ENCODE measurements at places on chromosomes 6 and 20.
A peak's percentile ranks its signal among the peaks of the same experiment; 100 is the strongest.

GRCh38 chr6:165448210-165448609 is 138.8 kb upstream of the C6orf118 start:
- no peak overlapping the region for H3K4me3 ChIP-seq
- no peak for DNase-seq
- no peaks in the 10 kb centered on the region for H3K27me3 ChIP-seq
- no peak overlapping the region for H3K27ac ChIP-seq

DNA sequence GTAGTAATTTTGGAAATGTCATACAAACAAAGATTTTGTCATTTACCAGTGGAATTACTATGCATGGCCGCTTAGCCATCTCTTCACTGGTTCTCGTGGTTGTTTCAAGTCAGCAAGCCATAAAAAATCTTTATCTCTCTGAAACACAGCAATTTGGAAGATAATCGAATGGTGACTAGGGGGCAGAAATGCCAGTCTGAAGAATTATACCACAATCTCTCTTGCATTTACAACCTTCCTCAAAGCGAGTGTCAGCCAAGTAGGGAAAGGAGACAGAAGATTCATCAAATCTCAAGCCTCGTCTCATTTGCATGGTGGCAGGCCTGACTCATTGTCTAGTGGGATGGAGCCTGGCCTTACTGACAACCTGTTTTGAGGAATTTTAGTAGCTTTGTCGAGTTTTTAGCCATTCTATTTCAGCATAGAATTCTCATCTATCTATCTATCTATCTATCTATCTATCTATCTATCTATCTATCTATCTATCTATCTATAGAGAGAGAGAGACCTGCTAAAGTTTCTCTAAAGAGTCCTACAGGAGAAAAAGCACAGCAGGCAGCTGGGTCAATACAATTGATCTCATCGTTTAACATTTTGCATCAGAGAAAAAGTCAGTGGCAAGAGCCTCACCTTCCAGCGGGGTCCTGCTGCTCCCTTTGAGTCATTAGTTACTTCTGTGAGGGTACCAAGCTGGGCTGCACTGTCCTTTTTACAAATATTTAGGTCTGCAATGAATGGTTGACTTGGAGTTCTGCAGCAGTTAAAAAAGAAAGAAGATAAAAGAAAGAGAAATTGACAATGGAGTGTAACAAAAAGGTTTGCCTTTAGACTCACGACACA is 572.8 kb downstream of the TFAP2A start:
- no peaks in the 10 kb centered on the region for H3K36me3 ChIP-seq
- H3K4me3 ChIP-seq, result no peak overlapping the region
- no peaks in the 10 kb centered on the region for H3K4me1 ChIP-seq
- no peak for DNase-seq
- H3K27ac ChIP-seq, result no peak overlapping the region
- no peaks in the 10 kb centered on the region for H3K27me3 ChIP-seq

GRCh38 chr6:15464211-15464725 is 198.6 kb downstream of the DTNBP1 start:
- no peaks in the 10 kb centered on the region for H3K27me3 ChIP-seq
- DNase-seq, result peak; percentile 45
- no peak overlapping the region for H3K27ac ChIP-seq
- H3K4me3 ChIP-seq, result no peak overlapping the region

- H3K27ac ChIP-seq, result no peak overlapping the region
- no peaks in the 10 kb centered on the region for H3K27me3 ChIP-seq
- H3K4me1 ChIP-seq, result no peaks in the 10 kb centered on the region
- no peaks in the 10 kb centered on the region for H3K36me3 ChIP-seq
Measured at GRCh38 chr6:83574783-83575182, 62.4 kb downstream of the PRSS35 start.

- no peaks in the 10 kb centered on the region for H3K27me3 ChIP-seq
- H3K27ac ChIP-seq, result no peak overlapping the region
- H3K36me3 ChIP-seq, result no peaks in the 10 kb centered on the region
- no peak overlapping the region for H3K4me3 ChIP-seq
- DNase-seq, result no peak
- H3K4me1 ChIP-seq, result peaks cover 5% of the 10 kb centered on the region
Measured at GRCh38 chr6:129248946-129249345, 366.0 kb downstream of the LAMA2 start.

- no peak for DNase-seq
- H3K27me3 ChIP-seq, result no peaks in the 10 kb centered on the region
- peaks cover 43% of the 10 kb centered on the region for H3K36me3 ChIP-seq
- H3K4me1 ChIP-seq, result peaks cover 5% of the 10 kb centered on the region
- no peak overlapping the region for H3K27ac ChIP-seq
- H3K4me3 ChIP-seq, result no peak overlapping the region
Measured at GRCh38 chr6:36221674-36222073, 25.1 kb downstream of the BRPF3 start.

GRCh38 chr6:165178056-165178455 is 131.3 kb downstream of the C6orf118 start:
- DNase-seq, result no peak
- no peak overlapping the region for H3K27ac ChIP-seq
- H3K4me3 ChIP-seq, result no peak overlapping the region

DNA sequence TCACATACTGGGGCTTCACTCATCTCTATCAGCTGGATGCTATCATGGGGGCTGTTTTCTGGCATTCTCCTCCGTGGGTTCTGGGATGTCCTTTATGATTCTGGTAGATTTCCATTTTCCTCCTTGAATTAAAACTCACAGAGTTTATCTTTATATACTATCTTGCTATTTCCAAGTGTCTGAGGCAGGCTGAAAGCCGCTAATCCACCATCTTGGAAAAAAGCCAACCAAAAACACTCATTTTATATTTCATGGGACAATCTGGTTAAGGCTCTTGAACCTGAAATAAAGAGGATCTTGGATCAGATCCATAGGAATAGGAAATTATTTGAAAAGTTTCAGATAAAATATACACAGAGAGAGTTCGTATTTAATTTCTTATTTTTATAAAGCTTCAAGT is 86.0 kb downstream of the AFG1L start:
- H3K36me3 ChIP-seq, result no peaks in the 10 kb centered on the region
- no peaks in the 10 kb centered on the region for H3K27me3 ChIP-seq
- H3K27ac ChIP-seq, result no peak overlapping the region
- DNase-seq, result no peak
- no peaks in the 10 kb centered on the region for H3K4me1 ChIP-seq
- H3K4me3 ChIP-seq, result no peak overlapping the region

GRCh38 chr6:47247227-47247797 is 62.4 kb downstream of the TNFRSF21 start:
- DNase-seq, result no peak
- no peak overlapping the region for H3K4me3 ChIP-seq
- no peaks in the 10 kb centered on the region for H3K4me1 ChIP-seq
- H3K27me3 ChIP-seq, result no peaks in the 10 kb centered on the region

DNA sequence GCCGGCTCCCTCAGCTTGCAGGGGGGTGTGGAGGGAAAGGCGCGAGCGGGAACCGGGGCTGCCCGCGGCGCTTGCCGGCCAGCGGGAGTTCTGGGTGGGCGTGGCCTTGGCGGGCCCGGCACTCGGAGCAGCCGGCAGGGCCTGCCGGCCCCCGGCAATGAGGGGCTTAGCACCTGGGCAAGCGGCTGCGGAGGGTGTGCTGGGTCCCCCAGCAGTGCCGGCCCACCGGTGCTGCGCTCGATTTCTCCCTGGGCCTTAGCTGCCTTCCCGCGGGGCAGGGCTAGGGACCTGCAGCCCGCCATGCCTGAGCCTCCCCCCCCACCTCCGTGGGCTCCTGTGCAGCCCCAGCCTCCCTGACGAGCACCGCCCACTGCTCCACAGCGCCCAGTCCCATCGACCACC is 514.5 kb upstream of the GJE1 start:
- no peak overlapping the region for H3K4me3 ChIP-seq
- DNase-seq, result no peak
- H3K27ac ChIP-seq, result no peak overlapping the region
- H3K4me1 ChIP-seq, result no peaks in the 10 kb centered on the region
- no peaks in the 10 kb centered on the region for H3K27me3 ChIP-seq
- no peaks in the 10 kb centered on the region for H3K36me3 ChIP-seq

DNA sequence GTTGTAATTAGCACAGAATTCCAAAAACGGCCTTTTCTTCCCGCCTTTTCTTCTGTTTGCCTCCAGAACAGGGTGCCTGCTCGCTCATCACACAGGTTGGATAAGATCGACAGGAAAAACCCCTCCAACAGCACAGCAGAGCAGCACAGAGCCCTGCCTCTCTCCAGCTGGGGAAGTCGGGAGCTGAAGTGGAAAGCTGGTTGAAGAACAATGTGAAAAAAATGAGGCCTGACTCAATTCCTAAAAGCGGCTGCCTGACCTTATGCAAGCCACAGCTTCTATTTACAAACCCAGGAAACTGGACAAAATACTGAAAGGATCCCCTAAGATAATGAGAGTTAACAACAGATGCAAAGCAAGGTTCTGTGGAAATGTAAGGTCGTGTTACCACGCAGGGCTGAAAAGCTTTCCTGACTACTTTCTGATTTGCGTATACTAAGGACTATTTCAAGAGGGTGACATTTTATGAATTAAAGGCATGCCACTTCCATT is 116.9 kb downstream of the TTLL2 start:
- DNase-seq, result no peak
- H3K27ac ChIP-seq, result no peak overlapping the region
- H3K4me3 ChIP-seq, result no peak overlapping the region
- no peaks in the 10 kb centered on the region for H3K27me3 ChIP-seq
- H3K4me1 ChIP-seq, result no peaks in the 10 kb centered on the region
- no peaks in the 10 kb centered on the region for H3K36me3 ChIP-seq

- no peaks in the 10 kb centered on the region for H3K27me3 ChIP-seq
- no peaks in the 10 kb centered on the region for H3K4me1 ChIP-seq
- no peaks in the 10 kb centered on the region for H3K36me3 ChIP-seq
- no peak for DNase-seq
- H3K27ac ChIP-seq, result no peak overlapping the region
- H3K4me3 ChIP-seq, result no peak overlapping the region
Measured at GRCh38 chr20:10318291-10319024, 99.8 kb downstream of the SNAP25 start.

GRCh38 chr6:24658573-24659560 is 7.8 kb downstream of the TDP2 start:
- H3K27ac ChIP-seq, result no peak overlapping the region
- no peak overlapping the region for H3K4me3 ChIP-seq
- H3K36me3 ChIP-seq, result peaks cover 19% of the 10 kb centered on the region
- peaks cover 20% of the 10 kb centered on the region for H3K4me1 ChIP-seq
- DNase-seq, result no peak

DNA sequence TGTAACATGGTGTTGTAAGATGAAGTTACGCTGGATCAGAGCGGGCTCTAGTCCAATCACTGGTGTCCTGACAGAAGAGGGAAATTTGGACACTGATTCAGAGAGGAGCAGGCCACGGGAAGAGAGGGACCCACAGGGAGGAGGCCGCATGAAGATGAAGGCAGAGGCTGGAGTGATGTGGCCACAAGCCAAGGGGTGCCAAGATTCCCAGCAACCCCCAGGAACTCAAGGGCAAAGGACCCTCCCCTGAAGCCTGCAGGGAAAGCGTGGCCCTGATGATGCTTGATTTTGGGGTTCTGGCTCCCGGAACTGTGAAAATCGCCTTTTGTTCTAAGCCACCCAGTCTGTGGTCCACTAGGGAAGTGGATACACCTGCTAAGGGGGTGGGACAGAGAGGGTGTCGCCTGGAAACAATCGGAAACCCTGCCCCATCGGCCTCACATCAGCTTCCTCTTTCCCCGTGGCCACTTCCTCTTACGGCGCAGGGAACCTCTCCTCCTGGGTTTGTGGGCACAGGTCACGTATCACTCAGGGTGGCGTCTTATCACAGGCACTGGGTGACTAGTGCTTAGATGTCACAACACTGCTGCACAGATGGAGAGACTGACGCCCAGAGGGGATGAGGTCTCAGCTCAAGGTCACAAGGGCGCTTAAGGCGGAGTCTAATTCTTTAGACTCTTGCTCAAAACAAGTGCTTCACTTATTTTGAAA is 58.0 kb downstream of the SULF2 start:
- no peaks in the 10 kb centered on the region for H3K36me3 ChIP-seq
- H3K27ac ChIP-seq, result peak overlapping the region; percentile 67
- peak overlapping the region; percentile 39 for H3K4me3 ChIP-seq

- no peaks in the 10 kb centered on the region for H3K27me3 ChIP-seq
- no peak overlapping the region for H3K27ac ChIP-seq
- no peaks in the 10 kb centered on the region for H3K4me1 ChIP-seq
- H3K4me3 ChIP-seq, result no peak overlapping the region
- DNase-seq, result no peak
- H3K36me3 ChIP-seq, result no peaks in the 10 kb centered on the region
Measured at GRCh38 chr6:6439778-6440177, 119.3 kb upstream of the F13A1 start.

- H3K4me1 ChIP-seq, result no peaks in the 10 kb centered on the region
- no peak overlapping the region for H3K4me3 ChIP-seq
- H3K27ac ChIP-seq, result no peak overlapping the region
- H3K27me3 ChIP-seq, result no peaks in the 10 kb centered on the region
Measured at GRCh38 chr6:7479801-7480266, 61.6 kb upstream of the DSP start.

- no peak for DNase-seq
- no peaks in the 10 kb centered on the region for H3K4me1 ChIP-seq
- H3K27ac ChIP-seq, result no peak overlapping the region
- H3K36me3 ChIP-seq, result no peaks in the 10 kb centered on the region
- H3K27me3 ChIP-seq, result no peaks in the 10 kb centered on the region
- no peak overlapping the region for H3K4me3 ChIP-seq
Measured at GRCh38 chr20:46621492-46621891, 29.8 kb downstream of the SLC13A3 start.

GRCh38 chr20:62376112-62377063 is 9.3 kb upstream of the LAMA5 start:
- no peak for DNase-seq
- H3K27ac ChIP-seq, result no peak overlapping the region
- no peak overlapping the region for H3K4me3 ChIP-seq
- no peaks in the 10 kb centered on the region for H3K4me1 ChIP-seq

- H3K4me1 ChIP-seq, result no peaks in the 10 kb centered on the region
- H3K36me3 ChIP-seq, result no peaks in the 10 kb centered on the region
- no peak for DNase-seq
- H3K4me3 ChIP-seq, result no peak overlapping the region
Measured at GRCh38 chr20:10603971-10604864, 69.6 kb downstream of the JAG1 start.

DNA sequence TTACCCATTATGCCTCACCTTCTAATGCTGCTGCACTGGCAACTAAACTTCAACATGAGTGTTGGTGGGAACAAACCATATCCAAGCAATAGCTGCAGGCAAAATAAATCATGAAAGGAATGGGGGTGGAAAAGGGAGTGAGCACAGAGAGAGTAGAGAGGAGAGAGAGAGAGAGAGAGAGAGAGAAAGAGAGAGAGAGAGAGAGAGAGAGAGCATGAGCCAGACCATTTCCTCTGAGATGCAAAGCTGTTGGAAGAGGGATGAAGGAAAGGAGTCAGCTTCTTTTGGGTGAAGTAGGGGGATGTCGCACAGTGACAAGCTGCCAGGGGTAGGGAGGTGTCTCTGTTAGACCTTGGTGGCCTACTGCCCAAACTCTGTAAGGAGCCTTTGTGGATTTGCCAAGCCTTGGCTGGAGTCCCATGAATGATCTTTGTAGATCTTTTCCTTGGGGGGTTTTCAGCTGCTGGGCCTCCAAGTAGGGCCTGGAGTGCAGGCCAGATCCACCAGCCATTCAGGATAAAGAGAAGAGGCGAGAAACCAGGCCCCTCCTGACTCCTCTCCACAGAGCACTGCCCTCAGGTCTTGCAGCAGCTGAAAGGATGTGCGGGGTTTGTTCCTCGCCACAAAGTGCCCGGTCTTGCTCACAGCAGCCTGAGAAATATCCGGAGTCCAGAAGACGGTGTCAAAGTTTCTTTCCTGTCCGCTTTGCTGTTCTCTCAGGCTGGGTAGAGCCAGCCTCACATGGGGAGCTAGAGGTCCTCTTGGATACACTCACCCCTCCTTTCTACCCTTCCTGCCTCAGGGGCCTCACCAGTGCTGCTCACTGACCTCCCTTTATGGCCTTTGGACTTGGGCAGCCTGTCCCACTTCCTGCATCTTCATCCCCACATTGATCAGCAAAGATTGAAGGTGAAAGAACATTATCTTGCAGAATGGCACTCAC is 17.8 kb downstream of the BTBD3 start:
- H3K4me1 ChIP-seq, result no peaks in the 10 kb centered on the region
- DNase-seq, result no peak
- no peak overlapping the region for H3K4me3 ChIP-seq
- no peaks in the 10 kb centered on the region for H3K27me3 ChIP-seq
- no peaks in the 10 kb centered on the region for H3K36me3 ChIP-seq

Data from CD4-positive, alpha-beta memory T cell (primary cell).